Activated CD4-positive, alpha-beta T cell treated with anti-CD3 and anti-CD28 coated beads for 36 hours (primary cell): ENCODE measurements at places on chromosomes 12 and 14. TPM values are rescaled to one million over a fixed set of nuclear protein-coding genes. Genes with fewer than 3 reads are reported as not detected.

GRCh38 chr14:100669468-100669867 lies 57.2 kb upstream of the DLK1 start:
- H3K27me3 ChIP-seq, result peaks cover 30% of the 10 kb centered on the region
- H3K4me1 ChIP-seq, result no peaks in the 10 kb centered on the region
- H3K27ac ChIP-seq, result no peak overlapping the region
- DNase-seq, result no peak

DNA sequence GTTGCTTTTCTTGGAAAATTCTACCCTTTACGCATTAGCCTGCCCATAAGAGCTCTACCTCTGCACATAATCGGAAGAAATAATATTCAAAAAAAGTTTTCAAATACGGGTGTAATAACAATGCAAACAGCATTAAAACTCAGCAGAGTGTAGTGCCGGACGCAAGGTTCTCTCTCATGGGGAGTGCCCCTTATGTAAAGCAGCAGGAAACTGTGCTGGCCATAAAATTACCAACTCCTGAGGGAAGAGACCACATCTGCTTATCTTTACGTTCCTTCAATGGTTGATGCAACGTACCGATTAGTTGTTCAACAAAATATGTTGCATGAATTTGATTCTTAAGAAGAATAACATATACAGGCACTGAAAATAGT lies 118.7 kb upstream of the TMCC3 start:
- no peaks in the 10 kb centered on the region for H3K36me3 ChIP-seq
- H3K4me1 ChIP-seq, result no peaks in the 10 kb centered on the region
- no peak for DNase-seq

The TROAP gene
- total RNA-seq, result 84.3 TPM

The SINHCAF gene
- 211 TPM for total RNA-seq

GRCh38 chr14:63685401-63685800 lies 42.5 kb downstream of the SGPP1 start:
- H3K27ac ChIP-seq, result no peak overlapping the region
- peaks cover 9% of the 10 kb centered on the region for H3K36me3 ChIP-seq
- no peak overlapping the region for H3K4me3 ChIP-seq
- H3K27me3 ChIP-seq, result no peaks in the 10 kb centered on the region
- H3K4me1 ChIP-seq, result no peaks in the 10 kb centered on the region

The SLC25A3 gene
- total RNA-seq, result 426 TPM

GRCh38 chr14:90613453-90613852 lies 202.8 kb downstream of the TTC7B start:
- no peaks in the 10 kb centered on the region for H3K36me3 ChIP-seq
- H3K27ac ChIP-seq, result no peak overlapping the region
- H3K27me3 ChIP-seq, result no peaks in the 10 kb centered on the region
- DNase-seq, result no peak
- H3K4me1 ChIP-seq, result no peaks in the 10 kb centered on the region
- H3K4me3 ChIP-seq, result no peak overlapping the region

GRCh38 chr14:95143808-95144620 lies 13.3 kb downstream of the DICER1 start:
- no peak for DNase-seq
- peaks cover 37% of the 10 kb centered on the region for H3K36me3 ChIP-seq
- peaks cover 77% of the 10 kb centered on the region for H3K4me1 ChIP-seq
- H3K4me3 ChIP-seq, result no peak overlapping the region
- no peaks in the 10 kb centered on the region for H3K27me3 ChIP-seq
- peak overlapping the region; percentile 25 for H3K27ac ChIP-seq

The AICDA gene
- not detected for total RNA-seq

DNA sequence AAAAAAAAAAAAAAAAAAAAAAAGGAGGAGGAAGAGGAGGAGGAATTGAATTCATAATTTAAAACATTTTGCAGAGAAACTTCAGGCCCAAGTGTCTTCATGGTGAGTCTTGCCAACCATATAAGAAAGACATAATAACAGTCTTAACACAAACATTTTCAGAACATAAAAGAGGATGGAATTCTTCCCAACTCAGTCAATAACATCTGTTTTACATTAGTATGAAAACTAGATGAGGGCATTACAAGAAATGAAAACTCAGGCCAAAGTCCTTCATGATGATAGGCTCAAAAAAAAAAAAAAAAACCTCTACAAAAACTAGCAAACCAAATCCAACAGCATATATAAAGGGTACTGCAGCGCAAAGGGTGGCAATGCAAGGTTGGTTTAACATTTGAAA lies 151.6 kb downstream of the FOXA1 start:
- no peak for DNase-seq
- no peaks in the 10 kb centered on the region for H3K4me1 ChIP-seq
- H3K27ac ChIP-seq, result no peak overlapping the region
- no peak overlapping the region for H3K4me3 ChIP-seq
- H3K27me3 ChIP-seq, result no peaks in the 10 kb centered on the region

DNA sequence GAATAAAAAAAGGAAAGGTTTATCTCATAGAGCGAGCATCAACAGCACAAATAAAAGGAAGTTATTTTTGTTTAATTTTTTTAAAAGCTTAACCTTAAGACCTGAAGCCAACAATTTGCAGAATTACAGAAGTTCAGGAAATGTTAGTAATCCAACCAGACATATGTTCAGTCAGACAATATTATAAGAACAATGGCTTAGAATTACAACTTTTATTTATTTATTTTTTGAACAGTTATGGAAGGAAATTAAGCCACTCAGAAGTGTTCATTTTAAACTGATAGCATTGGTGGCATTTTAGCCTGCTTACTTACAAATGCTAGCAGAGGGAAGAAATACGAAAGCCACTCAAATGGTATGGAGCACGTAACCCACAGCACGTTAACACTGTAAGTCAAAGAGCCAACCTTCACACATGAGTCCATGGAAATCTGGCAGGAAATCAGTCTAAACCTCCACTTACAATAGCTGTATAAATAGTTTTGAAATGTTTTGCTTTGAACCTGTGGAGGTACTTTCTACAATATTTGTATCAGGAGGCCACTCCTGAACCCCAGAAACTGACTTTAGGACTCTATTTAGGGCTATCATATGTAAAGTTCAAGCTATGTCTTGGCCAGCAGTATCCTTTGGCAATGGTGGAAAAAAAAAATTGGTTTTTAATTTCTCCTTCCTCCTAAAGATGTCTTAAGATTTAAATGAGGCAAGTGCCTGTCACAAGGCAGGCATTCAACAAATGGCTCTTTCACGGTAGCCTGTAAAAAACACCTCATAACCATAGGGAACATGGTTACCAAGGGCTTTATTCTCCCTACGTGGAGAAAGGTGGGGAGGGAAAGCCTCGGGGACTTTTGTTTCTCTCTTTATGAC lies 102.3 kb downstream of the ITPR2 start:
- H3K36me3 ChIP-seq, result peaks cover 4% of the 10 kb centered on the region
- no peak for DNase-seq
- H3K4me1 ChIP-seq, result peaks cover 63% of the 10 kb centered on the region
- H3K27me3 ChIP-seq, result no peaks in the 10 kb centered on the region
- H3K4me3 ChIP-seq, result no peak overlapping the region

- H3K27me3 ChIP-seq, result peaks cover 2% of the 10 kb centered on the region
- no peaks in the 10 kb centered on the region for H3K36me3 ChIP-seq
- no peak overlapping the region for H3K27ac ChIP-seq
- no peaks in the 10 kb centered on the region for H3K4me1 ChIP-seq
- H3K4me3 ChIP-seq, result no peak overlapping the region
These were observed 40.1 kb downstream of the RERG start for GRCh38 chr12:15181017-15181683.

The GPRC5D gene
- not detected for total RNA-seq

GRCh38 chr12:52122540-52122871 lies 43.0 kb downstream of the SMIM41 start:
- DNase-seq, result no peak
- peaks cover 17% of the 10 kb centered on the region for H3K4me1 ChIP-seq
- no peak overlapping the region for H3K4me3 ChIP-seq

The ARF6 gene
- 181 TPM for total RNA-seq

- DNase-seq, result no peak
- no peak overlapping the region for H3K27ac ChIP-seq
- peaks cover 11% of the 10 kb centered on the region for H3K4me1 ChIP-seq
These were observed 35.7 kb downstream of the RAB21 start for GRCh38 chr12:71790331-71790730.

The MYO1H gene
- total RNA-seq, result not detected

DNA sequence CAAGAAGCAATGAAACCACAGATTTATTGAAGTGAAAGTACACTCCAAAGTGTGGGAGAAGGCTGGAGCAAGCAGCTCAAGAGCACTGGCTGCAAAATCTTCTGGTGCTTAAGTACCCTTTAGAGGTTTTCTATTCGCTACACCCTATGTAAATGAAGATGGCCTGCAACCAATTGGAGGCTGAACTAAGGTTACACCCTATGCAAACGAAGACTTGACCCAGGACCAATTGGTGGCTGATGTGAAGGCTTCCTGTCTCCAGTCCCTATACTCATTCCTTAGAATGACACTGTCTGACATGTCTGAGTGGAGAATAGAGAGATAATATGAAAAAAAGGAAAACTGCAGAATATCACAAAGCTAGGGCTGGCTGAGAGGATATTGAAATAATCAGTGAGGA lies 57.2 kb downstream of the ALG10B start:
- H3K27me3 ChIP-seq, result no peaks in the 10 kb centered on the region
- H3K36me3 ChIP-seq, result no peaks in the 10 kb centered on the region
- no peak overlapping the region for H3K4me3 ChIP-seq
- no peak for DNase-seq
- H3K4me1 ChIP-seq, result no peaks in the 10 kb centered on the region
- no peak overlapping the region for H3K27ac ChIP-seq

DNA sequence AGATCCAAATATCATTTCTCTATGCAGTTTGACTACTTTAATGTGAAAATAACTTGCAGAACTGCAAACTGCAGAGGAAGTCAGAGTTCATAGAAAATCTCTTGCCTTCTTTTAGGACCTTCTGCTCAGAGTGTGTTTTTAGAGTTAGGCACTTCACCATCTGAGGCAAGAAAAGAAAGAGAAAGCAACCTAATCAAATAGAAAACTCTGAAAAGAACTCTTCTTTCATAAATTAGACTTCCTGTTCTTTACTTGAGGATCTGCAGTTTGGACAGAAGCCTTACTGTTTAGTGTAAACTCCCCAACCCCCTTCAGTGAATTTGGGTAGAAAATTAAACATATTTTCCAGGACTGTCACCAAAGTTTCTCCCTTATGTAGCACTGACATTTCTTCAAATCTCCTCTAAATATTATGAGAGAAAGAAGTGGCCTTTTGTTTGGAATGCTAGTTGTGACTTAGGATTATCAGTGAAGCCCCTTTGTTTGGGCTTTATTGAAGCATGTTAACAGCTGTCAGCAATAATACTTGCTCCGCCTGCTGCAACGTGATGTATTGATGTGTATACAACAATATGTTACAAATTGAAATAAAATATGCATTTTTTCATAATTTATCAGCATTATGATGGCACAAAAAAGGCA lies 99.5 kb downstream of the PDZRN4 start:
- no peak overlapping the region for H3K4me3 ChIP-seq
- H3K36me3 ChIP-seq, result no peaks in the 10 kb centered on the region
- peaks cover 3% of the 10 kb centered on the region for H3K27me3 ChIP-seq
- no peak overlapping the region for H3K27ac ChIP-seq

The HOXC12 gene
- total RNA-seq, result not detected

The CHFR gene
- total RNA-seq, result 36.5 TPM

DNA sequence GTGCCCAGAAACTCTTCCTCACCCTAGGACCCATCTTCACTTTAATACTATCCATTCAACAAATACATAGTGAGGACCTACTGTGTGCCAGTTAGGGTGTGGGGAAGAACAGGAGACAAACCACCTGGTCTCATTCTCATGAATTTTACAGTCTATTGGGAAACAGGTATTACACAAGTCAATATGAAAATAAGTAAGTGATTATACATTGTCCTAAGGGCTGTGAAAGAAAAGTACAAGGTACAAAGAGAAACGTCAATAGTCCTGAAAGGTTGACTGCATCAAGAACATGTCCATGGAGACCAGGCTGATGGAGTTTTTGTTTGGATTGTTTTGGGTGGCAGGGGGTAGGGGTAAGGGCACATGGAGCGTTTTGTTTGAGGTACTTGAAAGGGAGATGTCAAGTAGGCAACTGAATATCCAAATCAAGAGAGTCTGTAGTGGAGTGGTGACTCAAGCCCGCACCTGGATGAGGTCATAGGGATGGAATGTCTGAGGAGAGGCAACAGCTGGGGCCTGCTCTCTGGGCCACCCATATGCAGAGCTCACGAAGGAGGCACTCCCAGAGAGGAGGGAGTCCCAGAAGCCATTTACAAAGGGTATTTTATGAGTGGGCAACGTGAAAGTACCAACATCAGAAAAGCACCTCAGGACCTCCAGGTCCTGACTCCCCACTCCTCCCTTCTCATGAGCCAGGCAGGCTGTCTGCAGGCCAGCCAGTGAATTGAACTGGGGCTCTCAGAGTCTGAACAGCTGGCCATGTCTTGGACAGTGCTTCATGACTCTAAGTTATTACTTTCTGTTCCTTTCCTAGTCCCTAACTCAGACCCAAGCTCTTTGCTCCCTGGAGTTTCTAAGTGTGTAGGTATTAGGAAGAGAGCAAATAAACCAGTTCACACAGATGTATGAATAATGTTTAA lies 272.0 kb downstream of the ZFP36L1 start:
- peaks cover 14% of the 10 kb centered on the region for H3K4me1 ChIP-seq
- DNase-seq, result no peak
- no peaks in the 10 kb centered on the region for H3K36me3 ChIP-seq
- H3K27me3 ChIP-seq, result no peaks in the 10 kb centered on the region
- no peak overlapping the region for H3K27ac ChIP-seq
- no peak overlapping the region for H3K4me3 ChIP-seq

DNA sequence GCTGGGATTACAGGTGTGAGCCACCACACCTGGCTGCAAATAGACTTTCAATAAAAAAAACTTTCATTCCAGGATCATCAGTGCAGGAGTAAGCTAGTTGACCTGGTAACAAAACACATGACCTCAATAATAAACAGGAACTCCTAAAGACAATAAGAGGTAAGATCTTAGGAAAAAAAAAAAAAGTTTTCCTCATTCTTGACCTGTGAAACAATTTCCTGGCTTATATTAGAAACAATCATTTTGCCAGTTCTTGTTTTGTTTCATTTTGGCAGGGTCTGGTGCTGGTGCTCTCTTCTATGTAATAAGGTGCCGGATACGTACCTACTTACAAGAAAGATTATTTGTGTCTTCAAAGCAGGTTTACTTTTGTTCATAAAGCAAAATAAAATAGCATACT lies 90.6 kb upstream of the AMN1 start:
- no peak overlapping the region for H3K27ac ChIP-seq
- H3K27me3 ChIP-seq, result no peaks in the 10 kb centered on the region
- DNase-seq, result no peak
- no peaks in the 10 kb centered on the region for H3K4me1 ChIP-seq
- H3K36me3 ChIP-seq, result peaks cover 2% of the 10 kb centered on the region
- H3K4me3 ChIP-seq, result no peak overlapping the region

The AQP6 gene
- not detected for total RNA-seq

The OR4E2 gene
- total RNA-seq, result not detected

The IQSEC3 gene
- total RNA-seq, result not detected

The PROX2 gene
- total RNA-seq, result 0.23 TPM

DNA sequence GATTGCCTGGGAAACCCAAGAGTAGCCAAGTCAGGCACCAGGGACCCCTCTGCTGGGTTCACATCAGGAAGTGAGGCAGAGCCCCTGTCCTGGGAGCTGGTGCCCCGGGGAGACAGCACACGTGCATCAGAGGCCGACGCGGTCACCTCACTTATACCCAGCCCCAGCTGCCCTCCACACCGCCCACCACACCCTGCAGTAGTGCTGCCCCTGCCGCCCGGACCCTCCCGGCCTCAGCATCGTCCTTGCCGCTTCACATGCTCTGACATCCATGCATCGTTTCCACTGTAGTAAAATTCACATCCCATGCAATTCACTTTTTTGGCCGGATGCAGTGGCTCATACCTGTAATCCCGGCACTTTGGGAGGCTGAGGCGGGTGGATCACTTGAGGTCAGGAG lies 14.0 kb downstream of the MMP17 start:
- no peak for DNase-seq
- no peak overlapping the region for H3K27ac ChIP-seq
- no peak overlapping the region for H3K4me3 ChIP-seq
- H3K27me3 ChIP-seq, result no peaks in the 10 kb centered on the region
